ENCODE measurements at places on chromosomes 6 and 20. TPM values are rescaled to one million over a fixed set of nuclear protein-coding genes. Genes with fewer than 3 reads are reported as not detected.

GRCh38 chr6:16344756-16345155 lies 106.4 kb downstream of the GMPR start:
- H3K27ac ChIP-seq, result no peak overlapping the region
- H3K4me1 ChIP-seq, result no peaks in the 10 kb centered on the region
- no peaks in the 10 kb centered on the region for H3K27me3 ChIP-seq
- DNase-seq, result no peak
- no peaks in the 10 kb centered on the region for H3K36me3 ChIP-seq

GRCh38 chr6:100338090-100338489 lies 126.6 kb downstream of the SIM1 start:
- no peak for DNase-seq
- no peaks in the 10 kb centered on the region for H3K4me1 ChIP-seq
- H3K27ac ChIP-seq, result no peak overlapping the region
- H3K27me3 ChIP-seq, result no peaks in the 10 kb centered on the region

DNA sequence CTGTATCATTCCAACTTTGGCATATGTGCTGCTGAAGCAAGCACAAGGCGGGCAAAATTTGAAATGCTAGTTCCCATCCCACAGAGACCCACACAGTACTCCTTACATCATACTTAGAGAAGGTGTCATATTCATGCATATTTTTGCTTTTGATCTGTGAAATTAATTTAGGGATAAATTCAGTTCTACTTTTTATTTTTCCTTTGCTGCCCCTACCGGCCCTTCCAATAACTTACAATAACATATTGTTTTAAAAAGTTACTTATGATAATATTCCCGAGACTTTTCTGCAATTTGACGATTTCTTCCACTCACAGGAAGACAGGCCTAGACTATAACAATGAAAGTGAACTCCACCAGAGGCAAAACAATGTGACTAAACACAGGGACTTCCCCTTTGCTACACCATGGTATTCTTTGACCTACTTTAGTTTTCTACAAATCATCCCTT lies 35.0 kb downstream of the SESN1 start:
- H3K27me3 ChIP-seq, result no peaks in the 10 kb centered on the region
- H3K36me3 ChIP-seq, result no peaks in the 10 kb centered on the region
- H3K27ac ChIP-seq, result peak overlapping the region; percentile 9
- H3K4me1 ChIP-seq, result no peaks in the 10 kb centered on the region
- no peak overlapping the region for H3K4me3 ChIP-seq
- DNase-seq, result no peak

DNA sequence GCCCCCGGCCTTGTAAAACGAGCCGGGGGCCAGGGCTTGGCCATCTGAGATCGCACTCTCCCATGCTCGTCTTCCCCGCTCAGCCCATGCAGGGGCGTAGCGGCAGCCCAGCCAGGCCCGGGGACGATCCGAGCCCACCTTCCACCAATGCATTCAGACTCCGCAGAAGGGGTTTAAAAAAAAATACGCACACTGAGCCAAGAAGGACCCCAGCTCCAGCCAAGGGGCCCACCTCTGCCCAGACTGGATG lies 320 bp downstream of the GSTA4 start:
- peak overlapping the region; percentile 96 for H3K27ac ChIP-seq
- H3K4me3 ChIP-seq, result peak overlapping the region; percentile 59
- H3K27me3 ChIP-seq, result no peaks in the 10 kb centered on the region
- DNase-seq, result no peak
- no peaks in the 10 kb centered on the region for H3K4me1 ChIP-seq

DNA sequence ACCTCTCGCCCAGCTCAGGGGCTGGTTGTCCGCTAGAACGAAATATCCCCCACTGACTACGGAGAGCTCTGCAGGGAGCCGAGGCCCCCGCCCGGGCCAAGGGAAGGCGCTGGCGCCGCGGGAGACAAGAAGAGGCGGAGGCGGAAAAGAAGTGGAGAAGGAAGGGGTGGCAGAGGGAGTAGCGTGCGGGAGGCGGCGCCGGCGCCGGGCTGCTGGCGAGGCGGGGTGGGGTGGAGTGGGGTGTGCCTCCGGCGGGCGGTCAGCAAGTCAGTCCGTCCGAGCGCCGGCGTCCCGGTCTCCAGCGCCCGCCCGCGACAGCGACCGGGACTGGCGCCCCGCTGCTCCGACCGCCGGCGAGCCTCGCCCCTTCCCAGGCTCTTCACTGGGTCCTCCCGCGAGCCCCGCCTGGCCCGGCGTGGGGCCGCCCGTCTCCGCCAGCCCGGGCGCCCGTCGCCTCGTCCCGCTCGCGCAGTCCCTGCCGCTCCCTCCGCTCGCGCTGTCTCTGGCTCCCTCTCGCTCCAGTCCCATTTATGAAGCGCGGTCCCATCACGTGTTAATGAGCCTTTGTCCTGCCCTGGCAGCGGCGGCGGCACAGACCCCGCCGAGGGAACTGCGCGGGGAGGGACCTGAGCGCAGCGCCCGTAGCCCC lies at the start of gene CNR1:
CNR1 (minus strand) TSS at position 504 of the 649 bp plus-strand sequence. CDS start 21,073 bp downstream, outside the sequence.
- peak within 1 kb of the TSS; percentile 7 for H3K27ac ChIP-seq
- H3K27me3 ChIP-seq, result no peaks in the 10 kb centered on the region
- no peak for DNase-seq
- peak within 1 kb of the TSS; percentile 80 for H3K4me3 ChIP-seq
- H3K36me3 ChIP-seq, result no peaks in the 10 kb centered on the region

- H3K4me3 ChIP-seq, result peak within 1 kb of the TSS; percentile 77
- H3K36me3 ChIP-seq, result no peaks in the 10 kb centered on the region
- H3K4me1 ChIP-seq, result peaks cover 15% of the 10 kb centered on the region
- H3K27me3 ChIP-seq, result peaks cover 2% of the 10 kb centered on the region
Measured at GRCh38 chr6:44265007-44265721, at the start of gene NFKBIE. TSS of gene NFKBIE (minus strand) at chr6:44265551. CDS start at chr6:44265346, 205 bp downstream.

GJE1 gene
- total RNA-seq, result not detected

DNA sequence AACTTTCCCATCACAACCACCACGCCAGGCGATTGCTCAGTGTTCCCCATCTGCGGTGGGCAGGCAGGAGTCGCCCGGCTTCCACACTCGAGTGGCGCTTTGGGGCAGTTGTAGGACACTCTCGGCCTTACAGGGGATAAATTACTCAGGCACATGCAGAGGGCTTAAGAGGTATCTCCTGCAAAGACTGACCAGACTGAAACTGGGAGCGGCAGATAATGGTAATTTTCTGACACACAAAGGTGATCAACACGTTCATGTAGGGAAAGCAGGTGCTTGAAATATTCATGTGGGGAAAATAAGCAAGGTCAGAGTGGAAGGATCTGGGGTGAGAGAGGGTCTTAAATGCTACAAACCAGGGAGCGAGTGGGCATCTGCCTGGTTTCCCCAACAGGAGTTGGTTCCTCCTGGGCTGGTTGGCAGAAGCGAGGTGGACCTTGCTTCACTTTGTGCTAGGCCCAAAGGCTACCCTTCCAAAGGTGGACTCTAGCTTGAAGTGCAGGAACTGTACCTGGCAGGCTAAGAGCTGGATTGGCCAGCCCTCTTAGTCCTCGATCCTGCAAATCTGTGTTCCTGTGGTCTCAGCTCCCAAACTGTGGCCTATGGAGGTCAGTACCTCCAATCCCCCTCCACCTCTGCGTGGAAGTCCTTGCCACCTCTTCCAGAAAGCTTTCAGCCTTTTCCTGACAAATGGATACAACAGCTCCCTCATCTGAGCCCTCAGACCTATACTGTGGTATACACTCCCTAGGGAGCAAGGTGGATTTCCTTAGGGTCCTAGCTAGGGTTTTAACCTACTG lies 16.7 kb downstream of the PLAGL2 start:
- peak overlapping the region; percentile 85 for H3K27ac ChIP-seq
- H3K36me3 ChIP-seq, result no peaks in the 10 kb centered on the region
- peak overlapping the region; percentile 60 for H3K4me3 ChIP-seq
- DNase-seq, result no peak

DNA sequence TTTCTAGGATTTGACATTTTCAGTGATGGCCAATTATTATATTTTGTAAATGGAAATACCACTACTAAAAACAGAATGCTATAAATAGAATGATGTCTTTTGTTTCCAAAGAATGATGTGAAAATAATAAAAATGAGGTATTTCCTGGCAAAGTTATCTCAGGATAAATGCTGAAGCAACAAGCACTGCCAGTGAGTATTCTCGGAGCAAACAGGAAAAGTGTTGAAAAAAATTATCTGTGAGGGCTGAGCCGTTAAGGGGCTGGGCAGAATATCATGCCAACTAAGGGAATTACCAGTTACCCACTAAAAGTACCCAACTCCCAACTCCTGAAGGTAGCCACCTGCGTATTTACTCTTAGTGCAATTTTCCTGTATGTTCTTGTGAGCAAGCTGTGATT lies 23.6 kb upstream of the SCAF8 start:
- no peaks in the 10 kb centered on the region for H3K27me3 ChIP-seq
- H3K4me3 ChIP-seq, result no peak overlapping the region
- no peaks in the 10 kb centered on the region for H3K36me3 ChIP-seq
- no peak overlapping the region for H3K27ac ChIP-seq
- no peak for DNase-seq

- peak overlapping the region; percentile 100 for H3K4me3 ChIP-seq
- no peaks in the 10 kb centered on the region for H3K36me3 ChIP-seq
- H3K27ac ChIP-seq, result peak overlapping the region; percentile 99
- H3K4me1 ChIP-seq, result peaks cover 5% of the 10 kb centered on the region
- H3K27me3 ChIP-seq, result no peaks in the 10 kb centered on the region
Measured at GRCh38 chr6:38638941-38639497, 710 bp downstream of the BTBD9 start.

SULF2 gene
- 62.5 TPM for total RNA-seq

DNA sequence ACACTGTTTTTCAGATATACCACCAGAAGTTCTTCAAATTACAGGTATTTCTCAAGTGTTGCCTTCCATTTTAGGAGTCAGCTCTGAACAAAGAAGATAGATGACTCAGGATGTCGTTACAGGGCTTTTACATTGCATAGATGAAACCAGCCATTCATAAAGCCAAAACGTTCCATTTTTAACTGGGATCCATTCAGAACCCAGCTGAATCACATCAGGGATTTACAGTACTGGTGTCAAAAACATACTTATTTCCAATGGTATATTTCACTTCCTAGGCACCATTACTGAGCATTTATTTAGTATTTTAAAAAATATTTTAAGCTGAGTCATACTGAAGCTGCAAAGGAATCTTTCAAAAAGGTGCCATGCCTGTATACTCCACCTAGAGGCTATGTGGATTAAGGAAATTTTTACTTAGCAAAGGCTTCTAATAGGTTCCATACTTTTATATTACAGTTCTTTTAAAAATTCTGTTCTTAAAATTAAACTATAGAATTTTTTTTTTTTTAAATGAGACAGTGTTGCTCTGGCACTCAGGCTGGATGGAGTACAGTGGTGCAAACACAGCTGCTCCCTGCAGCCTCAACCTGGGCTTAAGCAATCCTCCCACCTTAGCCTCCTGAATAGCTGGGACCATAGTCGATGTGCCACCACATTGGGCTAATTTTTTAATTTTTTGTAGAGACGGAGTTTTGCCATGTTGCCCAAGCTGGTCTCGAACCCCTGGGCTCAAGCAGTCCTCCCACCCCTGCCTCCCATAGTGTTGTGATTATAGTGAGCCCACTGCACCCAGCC lies 2.6 kb downstream of the ASF1A start:
- peaks cover 20% of the 10 kb centered on the region for H3K4me1 ChIP-seq
- H3K36me3 ChIP-seq, result no peaks in the 10 kb centered on the region
- no peak overlapping the region for H3K4me3 ChIP-seq
- no peak for DNase-seq
- H3K27me3 ChIP-seq, result no peaks in the 10 kb centered on the region
